ENCODE measurements at places on chromosomes 7 and 10. TPM values are rescaled to one million over a fixed set of nuclear protein-coding genes. Genes with fewer than 3 reads are reported as not detected.
A peak's percentile ranks its signal among the peaks of the same experiment; 100 is the strongest.

FAS gene
- total RNA-seq = 3.1 TPM

MAPK8 gene
- total RNA-seq = 55.7 TPM

AP5Z1 gene
- total RNA-seq = 66.1 TPM

PLEKHS1 gene
- 13.8 TPM for total RNA-seq

NKX2-3 gene
- not detected for total RNA-seq

XRCC2 gene
- 23.1 TPM for total RNA-seq

LBX1 gene
- not detected for total RNA-seq

ITIH2 gene
- total RNA-seq = 1.7 TPM

- DNase-seq = no peak
These were observed 310.9 kb downstream of the CTNNA3 start for GRCh38 chr10:67385089-67385488.

DNA sequence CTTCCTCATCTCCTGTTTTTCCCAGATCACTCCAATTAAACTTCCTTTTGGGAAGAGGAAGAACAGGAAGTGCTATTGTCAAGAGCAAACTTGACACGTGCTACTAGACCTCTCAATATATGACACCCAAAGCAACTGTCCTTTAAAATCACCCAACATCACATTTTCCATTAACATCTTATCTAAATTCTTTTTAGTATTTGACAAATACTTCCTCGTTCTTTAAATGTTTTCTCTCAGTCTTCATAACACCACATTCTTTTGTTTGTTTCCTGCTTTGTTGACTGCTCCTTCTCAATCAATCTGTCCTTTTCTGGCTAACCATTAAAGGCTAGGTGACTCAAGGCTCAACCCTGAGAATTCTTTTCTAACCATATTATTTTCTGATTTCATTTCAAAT is 7.1 kb upstream of the TFPI2 start:
- peak; percentile 19 for DNase-seq

DNA sequence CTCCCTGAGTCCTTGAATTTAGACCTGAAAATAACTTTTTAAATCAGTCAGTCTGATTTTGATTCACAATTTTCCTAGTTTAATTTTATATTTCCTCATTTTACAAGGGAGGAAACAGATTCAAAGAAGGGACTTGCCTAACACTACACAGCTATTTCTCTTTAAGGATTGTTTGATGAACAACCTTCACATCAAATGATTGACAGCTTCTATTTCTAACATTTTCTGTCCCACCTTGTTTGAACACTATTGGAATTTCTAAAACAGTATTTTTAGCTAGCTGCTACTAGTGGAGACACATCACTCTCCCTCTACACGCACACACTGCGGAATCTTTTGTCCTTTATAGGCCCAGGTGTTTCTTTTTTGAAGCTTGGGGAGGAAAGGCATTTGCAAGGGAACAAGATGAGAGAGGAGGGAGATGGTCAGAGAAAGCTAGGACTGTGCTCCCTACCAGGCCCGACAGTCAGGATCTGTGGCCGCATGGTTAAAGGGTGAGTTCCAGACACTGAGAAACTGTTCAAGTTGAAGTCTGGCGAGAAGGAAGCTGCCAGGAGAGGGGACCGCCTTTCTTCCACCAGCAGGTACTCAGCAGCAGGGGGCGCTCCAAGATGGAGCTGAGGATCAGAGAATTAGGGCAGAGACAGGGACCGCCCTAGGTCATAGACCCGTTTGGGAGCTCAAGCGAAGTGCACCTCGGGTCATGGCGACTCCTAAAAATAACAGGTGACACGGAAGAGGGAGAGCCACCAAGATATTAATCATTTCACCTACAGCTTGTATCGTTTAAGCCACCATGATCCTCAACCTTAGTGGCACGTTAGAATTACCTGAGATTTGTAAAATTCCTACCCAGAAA is 49.7 kb downstream of the DNAJC12 start:
- DNase-seq = peak; percentile 88

GRCh38 chr10:75967491-75967890 is 536.1 kb downstream of the LRMDA start:
- no peak for DNase-seq

- no peak for DNase-seq
These were observed 120.3 kb upstream of the CELF2 start for GRCh38 chr10:10897400-10897799.

DNA sequence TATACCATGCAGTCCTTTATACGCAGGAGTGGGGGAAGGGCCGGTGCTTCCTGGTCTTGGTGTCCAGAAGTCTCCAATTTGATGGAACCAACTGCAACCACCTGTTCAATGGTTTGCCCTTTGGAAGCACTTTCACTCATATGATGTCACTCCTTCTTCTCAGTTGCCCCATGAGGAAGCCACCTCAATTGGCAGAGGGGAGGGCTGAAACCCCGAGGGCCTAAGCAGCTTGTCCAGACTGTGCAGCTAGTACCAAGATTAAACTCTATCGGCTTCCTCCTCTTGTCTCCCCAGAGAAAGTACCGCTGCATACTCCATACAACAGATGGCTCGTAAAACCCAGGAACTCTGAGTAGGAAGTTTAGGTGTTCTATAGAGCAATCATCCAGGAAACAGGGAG is 789.4 kb downstream of the TYW1 start:
- DNase-seq = no peak

- no peak for DNase-seq
These were observed 20.4 kb downstream of the GRID2IP start for GRCh38 chr7:6530626-6531491.

DNA sequence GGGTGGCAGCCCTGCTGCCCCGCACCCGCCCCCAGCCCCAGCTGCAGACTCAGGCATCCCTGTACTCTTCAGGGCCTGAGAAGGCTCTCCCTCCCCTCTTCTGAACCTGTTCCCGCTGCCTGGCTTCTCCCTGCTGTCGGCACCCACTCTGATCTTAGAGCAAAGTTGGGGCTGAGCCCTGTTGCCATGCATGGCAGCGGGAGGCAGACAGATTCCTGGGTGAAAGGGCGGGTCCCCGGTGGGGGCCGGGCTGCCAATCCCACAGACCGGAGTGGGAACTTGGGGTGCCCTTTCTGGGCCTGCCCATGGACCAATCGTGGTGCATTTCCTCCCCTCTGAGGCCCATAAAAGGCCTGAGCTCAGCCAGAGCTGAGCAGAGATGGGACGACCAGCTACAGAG is 80.7 kb downstream of the SPDYE5 start:
- DNase-seq = no peak

GRCh38 chr7:128679920-128680319 is 7.8 kb downstream of the GARIN1A start:
- DNase-seq = no peak

DNA sequence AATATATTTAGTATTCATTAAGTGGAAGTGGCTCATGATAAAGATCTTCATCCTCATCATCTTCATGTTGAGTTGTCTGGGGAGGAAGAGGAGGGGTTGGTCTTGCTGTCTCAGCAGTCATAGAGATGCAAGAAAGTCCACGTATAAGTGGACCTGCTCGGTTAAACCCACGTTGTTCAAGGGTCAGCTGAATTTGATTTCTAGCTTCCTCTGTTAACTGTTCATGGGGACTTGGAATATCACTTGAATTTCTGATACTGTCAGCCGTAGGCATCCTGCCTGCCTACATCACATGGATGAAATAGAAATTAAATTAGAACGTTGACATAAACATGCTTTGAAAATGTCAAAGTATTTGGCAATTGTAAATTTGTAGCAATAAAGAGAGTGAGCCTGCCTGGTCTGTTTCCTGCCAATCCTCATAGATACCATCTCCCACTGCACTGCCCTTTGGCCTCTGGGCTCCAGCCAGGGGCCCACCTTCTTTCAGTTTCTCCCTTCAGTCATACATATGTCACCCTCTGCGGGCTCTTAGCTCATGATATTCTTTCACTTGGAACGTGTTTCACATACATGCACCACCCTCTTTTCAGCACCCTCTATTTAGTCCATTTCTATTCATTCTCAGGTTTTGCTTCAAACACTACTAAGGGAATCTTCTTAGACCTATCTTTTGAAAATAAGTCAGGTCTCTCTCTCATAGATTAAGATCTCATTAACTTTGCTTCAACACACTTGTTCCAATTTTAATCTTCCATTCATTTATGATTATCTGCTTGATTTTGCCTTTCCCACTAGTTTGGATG is 376.3 kb downstream of the IPMK start:
- DNase-seq = peak; percentile 54

GRCh38 chr10:48384699-48384982 is 78.2 kb downstream of the MAPK8 start:
- DNase-seq = no peak

DNA sequence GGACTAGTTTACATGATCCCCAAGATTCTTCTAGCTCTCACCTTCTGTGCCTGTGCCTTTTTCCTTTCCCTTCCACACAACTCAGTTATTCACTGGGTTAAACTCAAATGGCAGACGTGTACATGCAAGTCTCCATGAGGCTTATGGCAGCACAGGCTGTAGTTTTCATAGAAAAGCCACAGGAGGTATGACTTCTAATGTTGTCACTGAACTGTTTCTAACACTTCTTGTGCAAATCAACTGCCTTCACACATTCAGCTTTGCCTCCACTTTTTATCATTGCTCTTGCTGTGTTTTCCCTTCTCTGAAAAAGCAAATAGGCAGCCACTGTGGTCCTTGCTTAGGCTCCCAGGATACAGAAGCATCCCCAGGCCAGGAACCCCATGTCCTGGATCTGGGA is 5.3 kb upstream of the GIMAP5 start:
- DNase-seq = no peak

- DNase-seq = no peak
These were observed 35.3 kb upstream of the STARD3NL start for GRCh38 chr7:38142736-38143135.

GRCh38 chr10:90743291-90743690 is 114.5 kb downstream of the HTR7 start:
- no peak for DNase-seq

DNA sequence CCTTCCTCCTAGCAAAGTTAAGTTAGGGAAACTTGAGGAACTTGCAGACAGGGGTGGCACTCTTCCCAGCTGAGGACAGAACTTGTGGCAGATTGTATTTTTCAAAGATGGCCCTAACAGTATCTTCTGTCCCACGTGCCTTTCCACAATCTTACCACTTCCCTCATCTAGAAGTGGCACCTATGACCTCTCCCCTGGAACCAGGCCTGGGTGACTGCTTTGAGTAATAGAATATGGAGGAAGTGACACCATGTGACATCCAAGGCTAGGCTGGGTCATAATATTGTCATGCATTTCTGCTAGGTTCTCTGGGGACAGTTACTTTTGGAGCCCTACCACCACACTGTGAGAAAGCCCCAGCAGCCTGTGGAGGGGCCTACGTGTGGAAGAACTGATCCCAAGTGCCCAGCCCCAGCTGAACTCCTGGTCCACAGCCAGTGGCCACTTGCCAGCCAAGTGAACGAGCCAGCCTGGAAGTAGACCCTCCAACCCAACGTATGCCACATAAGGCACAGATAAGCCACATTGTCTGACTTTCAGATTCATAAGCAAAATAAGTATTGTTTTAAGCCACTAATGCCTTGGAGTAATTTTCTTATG is 193.7 kb downstream of the PTPN20 start:
- DNase-seq = no peak

DNA sequence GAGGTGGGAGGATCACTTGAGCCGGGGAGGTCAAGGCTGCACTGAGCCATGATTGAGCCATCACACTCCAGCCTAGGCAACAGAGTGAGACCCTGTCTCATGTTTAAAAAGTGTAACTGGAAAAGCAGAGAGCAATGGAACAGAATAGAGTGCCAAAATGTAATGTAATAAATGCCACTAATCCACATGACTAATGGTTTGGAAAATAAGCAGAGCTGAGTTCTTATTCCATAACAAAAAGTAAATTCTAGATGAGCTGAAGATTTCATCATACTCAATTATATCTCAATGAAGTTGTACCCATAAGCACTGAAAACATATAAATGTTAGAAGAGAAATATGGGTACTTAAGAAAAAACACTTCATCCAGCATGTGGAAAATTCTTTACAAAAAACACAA is 132.6 kb downstream of the USP6NL start:
- DNase-seq = no peak

- no peak for DNase-seq
These were observed 15.3 kb downstream of the PTTG1IP2 start for GRCh38 chr7:90484706-90485105.

- no peak for DNase-seq
These were observed 104.7 kb upstream of the KLF14 start for GRCh38 chr7:130838738-130839137.

GRCh38 chr10:120069700-120070099 is 177.2 kb downstream of the SEC23IP start:
- no peak for DNase-seq

DNA sequence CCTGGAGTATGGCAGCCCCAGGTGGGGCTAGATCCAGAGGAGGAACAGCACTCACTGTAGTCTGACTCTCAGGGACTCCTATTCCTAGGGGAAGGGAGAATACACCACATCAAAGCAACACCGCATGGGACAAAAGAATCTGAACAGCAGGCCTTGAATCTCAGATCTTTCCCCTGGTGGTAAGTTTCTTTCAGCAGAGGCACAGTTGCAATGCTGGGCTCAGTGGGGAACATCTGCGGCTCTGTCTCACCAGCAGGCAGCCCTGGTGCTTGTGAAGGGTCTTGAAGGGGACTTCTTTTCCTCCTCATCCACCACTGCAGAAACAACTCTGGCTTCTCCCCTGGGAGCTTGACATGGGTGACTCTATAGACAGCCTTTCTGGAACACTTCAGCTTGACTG is 111.2 kb upstream of the ARHGAP21 start:
- DNase-seq = no peak

DNA sequence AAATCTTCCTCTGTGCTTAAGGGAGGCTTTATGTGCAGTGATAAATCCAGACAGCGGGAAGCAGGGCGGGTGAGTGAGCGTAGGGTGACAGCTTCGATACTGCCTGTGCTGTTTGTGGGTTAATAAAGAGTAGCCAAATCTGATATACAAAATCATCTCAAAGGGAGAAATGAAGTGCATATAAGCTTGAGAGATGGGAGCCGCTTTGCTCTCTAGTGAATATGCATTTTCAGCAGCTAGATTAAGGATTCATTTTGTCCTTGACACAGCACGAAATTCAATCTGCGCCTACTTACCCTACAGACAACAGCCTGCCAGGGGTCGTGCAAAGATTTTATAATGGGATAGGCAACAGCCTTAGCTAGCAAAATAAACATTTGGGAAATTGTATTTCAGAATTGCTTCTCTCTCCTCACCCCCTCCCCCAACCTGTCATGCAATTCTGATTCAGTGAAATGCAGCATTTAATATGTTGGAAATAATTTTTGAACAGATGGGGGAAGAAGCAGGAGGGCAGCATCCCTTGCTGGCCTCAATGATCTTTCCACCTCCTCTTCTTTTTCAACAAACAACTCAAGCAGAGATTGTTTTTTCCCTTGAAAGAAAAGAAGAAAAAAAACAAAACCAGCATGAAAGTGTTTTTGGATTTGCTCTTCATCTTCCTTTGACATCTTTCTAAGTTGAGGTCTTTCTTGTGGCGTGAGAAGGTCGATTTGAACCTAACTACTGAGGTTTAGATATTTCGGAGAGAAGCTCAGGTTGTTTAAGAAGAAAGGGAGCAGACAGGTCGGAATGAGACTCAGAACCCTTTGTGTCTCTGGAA is 117.9 kb downstream of the AOAH start:
- no peak for DNase-seq

DNA sequence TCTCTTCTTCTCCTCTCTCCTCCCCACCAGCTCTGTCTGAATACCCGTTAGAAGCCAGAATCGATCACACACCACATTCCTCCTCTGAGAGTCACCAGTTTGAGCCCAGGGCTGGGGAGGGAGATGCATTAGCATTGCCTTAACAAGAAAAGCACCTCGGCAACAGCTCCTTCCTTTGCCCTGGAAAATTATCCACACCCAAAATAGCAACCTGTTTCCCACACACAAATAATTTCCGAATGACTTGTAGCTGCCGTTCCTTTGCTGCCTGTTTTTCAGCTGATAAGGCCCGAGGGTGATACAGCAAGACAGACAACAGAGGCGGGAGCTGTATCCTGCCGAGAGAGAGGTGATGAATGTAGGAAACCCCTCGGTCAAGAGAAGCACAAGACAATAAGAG is 91.3 kb downstream of the CPXM2 start:
- no peak for DNase-seq
